ENCODE measurements at places on chromosomes 7 and 10.

DNA sequence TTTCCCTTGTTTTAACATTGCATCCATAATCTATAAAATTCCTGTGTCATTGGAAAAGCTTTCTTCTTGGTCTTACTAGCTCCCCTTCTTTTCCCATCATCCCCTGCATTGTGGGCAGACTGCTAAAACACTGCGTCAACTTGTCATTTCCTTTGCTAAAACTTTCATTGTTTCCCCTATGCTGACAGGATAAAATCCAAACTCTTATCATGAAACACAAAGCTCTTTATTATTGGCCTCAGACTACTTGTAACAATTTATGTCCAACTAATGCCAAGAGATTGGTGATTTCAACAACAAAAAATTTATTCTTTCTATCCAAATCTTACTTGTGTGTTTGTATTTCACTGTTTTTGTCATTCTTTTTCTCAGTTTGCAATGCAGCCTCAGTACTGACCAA is 339.1 kb downstream of the HGF start:
- no peak for DNase-seq

GRCh38 chr10:19250546-19250945 is 201.9 kb downstream of the MALRD1 start:
- peak; percentile 10 for DNase-seq

DNA sequence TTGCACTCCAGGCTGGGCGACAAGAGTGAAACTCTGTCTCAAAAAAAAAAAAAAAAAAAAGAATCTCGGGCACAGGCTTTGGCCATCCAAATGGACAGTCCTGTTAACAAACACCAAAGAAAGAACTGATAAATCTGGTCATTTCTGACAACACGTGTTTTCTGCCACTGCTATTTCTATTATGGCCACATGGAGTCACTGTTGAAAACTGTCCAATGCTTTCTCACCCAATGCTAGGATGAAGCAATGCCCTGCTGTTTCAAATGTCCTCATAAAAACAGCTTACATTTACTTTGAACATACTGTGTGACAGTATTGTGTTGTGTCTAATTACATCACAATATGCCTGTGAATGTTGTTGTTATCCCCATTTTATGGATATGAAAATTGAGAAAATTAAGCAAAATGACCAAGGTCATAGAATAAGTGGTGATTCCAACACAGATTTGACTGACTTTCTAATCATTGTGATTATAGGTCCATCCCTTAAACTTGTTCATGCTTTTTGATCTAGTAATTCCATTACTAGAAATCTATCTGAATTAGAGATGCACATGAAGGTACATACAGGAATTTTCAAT is 19.9 kb upstream of the MAP3K8 start:
- DNase-seq, result peak; percentile 89

DNA sequence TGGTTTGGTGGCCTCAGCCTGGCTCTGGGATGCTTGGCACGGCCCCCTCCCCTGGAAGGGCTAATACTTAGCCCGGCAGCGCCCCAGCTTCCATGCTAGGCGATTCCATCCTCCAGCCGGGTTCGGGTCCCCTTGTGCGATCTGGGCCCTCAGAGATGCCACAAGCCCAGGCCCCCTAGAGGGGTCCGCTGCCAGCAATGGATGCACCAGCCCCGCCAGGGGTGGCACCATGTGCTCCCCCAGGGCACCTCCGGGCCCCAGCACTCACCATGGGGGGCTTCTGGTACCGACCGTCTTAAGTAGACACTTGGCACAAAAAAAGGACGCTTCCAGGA is 125.7 kb upstream of the KCTD7 start:
- no peak for DNase-seq

- peak; percentile 50 for DNase-seq
Measured at GRCh38 chr7:80133361-80134114, 1.1 kb upstream of the GNAI1 start.
